ENCODE measurements at places on chromosomes 1 and 21. TPM values are rescaled to one million over a fixed set of nuclear protein-coding genes. Genes with fewer than 3 reads are reported as not detected.

DNA sequence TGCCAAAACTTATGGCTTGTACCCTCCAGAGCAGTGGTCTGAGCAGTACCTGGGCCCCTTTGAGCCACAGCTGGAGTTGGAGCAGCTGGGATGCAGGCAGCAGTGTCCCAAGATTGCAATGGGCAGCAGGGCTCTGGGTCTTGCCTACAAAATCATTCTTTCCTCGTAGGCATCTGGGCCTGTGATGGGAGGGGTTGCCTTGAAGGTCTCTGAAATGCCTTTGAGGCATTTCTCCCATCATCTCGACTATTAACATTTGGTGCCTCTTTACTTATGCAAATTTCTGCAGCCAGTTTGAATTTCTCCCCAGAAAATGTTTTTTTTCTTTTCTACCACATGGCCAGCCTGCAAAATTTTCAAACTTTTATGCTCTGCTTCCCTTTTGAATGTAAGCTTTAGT is 31.0 kb upstream of the TSPAN2 start:
- no peak for DNase-seq

GRCh38 chr1:72481420-72481970 is 199.2 kb upstream of the NEGR1 start:
- DNase-seq, result no peak

DNA sequence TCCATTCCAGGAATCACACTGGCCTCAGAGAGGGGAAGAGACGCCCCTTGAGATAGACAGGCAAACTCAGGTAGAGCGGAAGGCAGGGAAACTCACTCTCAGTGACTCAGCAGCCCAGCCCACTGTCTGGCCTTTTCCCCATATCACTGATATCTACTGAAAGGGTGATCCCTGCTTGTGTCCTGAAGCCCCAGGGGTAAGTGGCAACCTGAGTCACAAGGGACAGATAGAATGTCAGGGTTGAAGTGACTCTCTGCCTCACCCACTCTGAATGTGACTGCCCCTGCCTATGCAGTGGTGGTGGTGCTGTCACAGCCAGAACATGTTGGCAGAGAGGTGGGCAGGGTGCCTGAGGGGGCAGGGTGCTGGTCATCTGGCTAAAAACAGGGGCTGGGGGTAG is 157.5 kb upstream of the FGGY start:
- DNase-seq, result no peak

The SIM2 gene
- 0.68 TPM for total RNA-seq

DNA sequence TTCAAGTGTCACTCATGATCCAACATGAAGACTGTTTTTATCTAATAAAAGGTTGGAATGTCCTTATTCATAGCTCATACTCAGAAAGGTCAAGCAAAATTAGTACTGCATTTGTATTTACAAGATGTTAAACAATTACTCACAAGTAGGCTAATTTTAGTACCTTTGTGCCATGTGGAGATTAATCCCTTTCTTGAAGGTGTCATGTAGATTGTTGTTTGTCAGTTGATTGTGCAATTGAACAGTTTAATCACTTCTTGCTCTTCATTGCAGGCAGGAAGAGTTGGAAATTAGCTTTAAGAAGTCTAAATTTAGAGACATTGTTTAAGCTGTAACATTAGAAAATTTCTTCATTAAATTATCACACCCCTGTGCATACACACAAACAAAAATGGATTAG is 847.1 kb downstream of the KCNT2 start:
- no peak for DNase-seq

The APCS gene
- total RNA-seq, result not detected

The SLC66A1 gene
- total RNA-seq, result 6.7 TPM

- no peak for DNase-seq
These were observed 838.2 kb upstream of the B3GALT2 start for GRCh38 chr1:194024659-194025058.

The SELENON gene
- 5.9 TPM for total RNA-seq

DNA sequence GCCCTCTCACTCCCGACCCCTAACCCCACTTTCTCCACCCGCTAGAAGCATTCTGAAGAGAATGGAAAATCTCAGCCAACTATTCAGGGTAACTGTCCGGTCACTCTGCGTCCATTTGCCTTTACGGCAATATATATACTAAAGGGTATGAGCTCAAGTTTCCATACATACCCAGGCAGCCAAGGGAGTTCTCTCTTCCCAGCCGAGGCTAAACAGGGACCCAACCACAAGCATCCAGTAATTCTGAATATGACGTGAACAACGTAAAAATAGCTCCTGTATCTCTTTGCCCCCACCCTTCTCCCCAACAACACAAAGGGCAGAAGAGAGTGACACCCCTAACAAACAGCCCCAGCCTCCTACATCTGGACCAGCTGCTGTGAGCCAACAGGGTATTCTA is 67.7 kb downstream of the SSBP3 start:
- no peak for DNase-seq

Measured in activated CD4-positive, alpha-beta memory T cell treated with anti-CD3 and anti-CD28 coated beads, Interleukin-2, amount 10 ng/mL, durations not matched to agents 7 days and 5 days (primary cell).